ENCODE measurements at places on chromosomes 12 and 14. TPM values are rescaled to one million over a fixed set of nuclear protein-coding genes. Genes with fewer than 3 reads are reported as not detected.

- DNase-seq, result no peak
Measured at GRCh38 chr14:55911776-55912175, 206.4 kb upstream of the PELI2 start.

GRCh38 chr12:113407931-113408600 is 4.4 kb upstream of the SDS start:
- no peak for DNase-seq

DNA sequence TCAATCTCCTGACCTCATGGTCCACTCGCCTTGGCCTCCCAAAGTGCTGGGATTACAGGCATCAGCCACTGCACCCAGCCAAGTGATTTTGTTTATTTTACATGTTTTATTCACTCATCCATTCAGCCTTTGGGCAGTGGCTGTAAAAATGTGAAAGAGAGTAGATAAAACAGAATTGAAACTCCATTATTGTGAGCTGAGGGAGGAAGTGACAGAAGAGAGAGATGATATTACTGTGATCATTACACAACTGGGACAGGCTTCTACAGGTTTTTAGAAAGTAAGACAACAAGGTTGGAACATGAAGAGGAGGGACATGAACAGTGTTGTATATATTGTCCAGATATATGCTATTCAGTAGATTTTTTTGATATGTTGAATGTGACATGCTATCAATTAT is 25.0 kb downstream of the CREBL2 start:
- no peak for DNase-seq

DNA sequence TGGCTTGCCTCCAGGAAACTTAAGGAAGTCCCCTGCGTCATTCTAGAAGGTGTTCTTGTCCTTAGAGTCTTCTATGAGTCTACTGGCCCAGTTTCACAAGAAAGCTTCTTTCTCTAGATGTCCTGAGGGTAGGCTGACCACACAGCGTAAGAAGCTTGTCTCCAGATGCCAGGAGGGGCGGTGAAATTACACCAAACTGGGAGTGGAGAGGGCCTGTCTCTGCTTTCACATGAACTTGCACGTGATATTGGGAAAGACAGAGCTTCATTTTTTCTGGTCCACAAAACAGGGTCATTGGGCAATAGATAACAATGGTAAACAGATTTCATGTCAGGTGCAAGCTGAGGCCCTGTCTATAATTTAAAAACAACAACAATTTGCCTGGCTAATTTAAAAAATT is 85.7 kb upstream of the TBX3 start:
- no peak for DNase-seq

DNA sequence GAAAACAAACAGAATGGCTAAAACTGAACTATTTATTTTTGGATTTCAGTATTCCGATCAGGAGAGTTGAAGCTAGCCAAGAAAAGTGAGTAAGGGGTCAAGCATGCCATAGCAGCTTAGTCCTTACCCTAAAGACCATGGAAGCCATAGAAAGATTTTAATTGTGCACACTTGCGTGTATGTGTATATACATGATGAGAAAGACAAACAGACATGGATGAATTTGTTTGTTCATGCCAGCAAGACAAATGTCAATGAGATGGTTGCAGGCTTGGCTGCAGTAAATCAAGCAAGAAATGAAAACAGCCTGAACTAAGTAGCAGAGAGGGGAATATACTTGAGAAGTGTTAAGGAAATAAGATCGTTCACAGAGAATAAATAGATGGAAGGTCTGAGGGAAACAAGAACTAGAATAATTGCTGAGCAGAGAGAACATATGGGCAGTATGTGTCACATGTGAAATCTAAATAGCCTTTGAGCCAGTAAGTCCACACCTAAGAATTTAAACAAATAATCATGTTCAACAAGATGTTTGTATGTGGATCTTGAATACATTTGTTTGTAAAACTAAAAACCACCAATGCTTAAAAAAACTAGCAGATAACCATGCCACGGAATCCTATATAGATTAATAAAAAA is 14.8 kb downstream of the SNW1 start:
- no peak for DNase-seq

The NPC2 gene
- 290 TPM for total RNA-seq

DNA sequence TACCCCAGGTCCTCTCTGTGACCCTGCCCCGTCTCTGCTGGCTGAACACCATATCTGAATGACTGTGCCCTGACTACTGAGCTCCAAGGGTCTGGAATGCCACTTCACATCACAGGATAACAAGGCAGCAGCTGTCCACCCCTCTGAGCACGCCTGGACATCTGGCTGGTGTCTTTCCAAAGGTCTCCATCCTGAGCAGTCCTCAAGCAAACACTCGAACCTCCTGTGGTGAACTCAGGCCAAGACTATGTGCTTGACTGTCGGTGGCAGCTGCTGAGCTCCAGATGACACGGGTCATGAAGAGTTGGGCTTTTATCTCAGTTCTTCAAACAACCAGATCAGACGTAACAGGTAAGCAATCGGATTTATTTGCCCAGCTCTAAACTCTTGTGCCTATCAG is 117.2 kb upstream of the BCL2L14 start:
- DNase-seq, result no peak

DNA sequence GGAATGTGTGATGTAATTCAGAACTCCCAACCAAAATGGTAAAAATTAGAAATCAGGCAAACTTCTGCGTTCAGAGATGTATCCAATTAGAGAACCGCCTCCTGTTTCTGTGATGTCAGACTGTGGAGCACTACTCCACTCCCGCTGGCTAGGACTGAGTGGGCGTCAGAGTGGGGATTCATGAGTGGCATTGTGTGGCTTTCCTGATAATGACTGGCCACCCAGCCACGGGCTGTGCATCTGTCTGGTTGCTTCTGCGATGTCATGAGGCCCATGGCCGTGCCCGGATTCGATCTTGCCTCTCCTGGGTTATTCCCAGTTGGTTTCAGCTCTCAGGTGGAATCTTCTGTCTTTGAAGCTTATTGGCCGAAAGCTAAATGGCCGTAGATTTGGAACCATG is 87.1 kb upstream of the KCNA1 start:
- DNase-seq, result no peak

DNA sequence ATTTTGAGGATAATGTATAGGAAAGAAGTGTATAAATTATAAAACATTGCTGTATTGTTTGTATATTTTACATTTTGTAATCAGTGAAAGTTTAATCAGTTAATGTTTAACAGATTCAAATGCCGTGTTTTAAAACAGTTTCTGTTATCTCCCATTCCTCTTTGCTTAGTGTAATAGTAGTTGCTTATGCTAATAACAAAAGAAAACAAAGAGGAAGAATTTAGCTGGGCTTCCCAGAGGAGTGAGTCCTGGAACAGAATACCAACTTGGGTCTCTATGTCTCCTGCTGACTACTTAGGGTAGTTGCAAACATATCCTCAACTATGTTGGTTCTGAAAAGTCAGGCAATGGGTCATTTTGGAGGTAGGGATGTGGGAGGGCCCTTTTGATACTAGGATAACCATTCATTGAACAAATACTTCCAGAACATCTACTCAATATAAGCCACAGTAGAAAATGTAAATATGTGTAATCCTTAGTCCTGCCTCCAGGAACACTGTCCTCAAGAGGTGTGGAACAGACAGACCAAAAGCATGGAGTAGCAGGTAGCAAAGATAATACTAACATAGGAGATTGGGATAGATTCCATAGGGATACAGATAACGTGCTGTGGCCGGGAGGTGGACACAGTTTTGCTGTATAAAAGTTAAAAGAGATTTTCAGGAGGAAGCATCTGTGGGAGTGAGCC is 36.1 kb upstream of the EVL start:
- DNase-seq, result no peak

- DNase-seq, result no peak
Measured at GRCh38 chr14:69716478-69717187, 50.3 kb upstream of the SRSF5 start.

The ZFP36L1 gene
- 477 TPM for total RNA-seq

The LMNTD1 gene
- not detected for total RNA-seq

The SMOC1 gene
- total RNA-seq, result 0.93 TPM

The SLC16A7 gene
- total RNA-seq, result 91.9 TPM

GRCh38 chr12:107344035-107344808 is 250.9 kb upstream of the CRY1 start:
- DNase-seq, result no peak

- no peak for DNase-seq
Measured at GRCh38 chr12:9792185-9792900, 31.6 kb upstream of the CD69 start.

The SERPINA10 gene
- not detected for total RNA-seq

DNA sequence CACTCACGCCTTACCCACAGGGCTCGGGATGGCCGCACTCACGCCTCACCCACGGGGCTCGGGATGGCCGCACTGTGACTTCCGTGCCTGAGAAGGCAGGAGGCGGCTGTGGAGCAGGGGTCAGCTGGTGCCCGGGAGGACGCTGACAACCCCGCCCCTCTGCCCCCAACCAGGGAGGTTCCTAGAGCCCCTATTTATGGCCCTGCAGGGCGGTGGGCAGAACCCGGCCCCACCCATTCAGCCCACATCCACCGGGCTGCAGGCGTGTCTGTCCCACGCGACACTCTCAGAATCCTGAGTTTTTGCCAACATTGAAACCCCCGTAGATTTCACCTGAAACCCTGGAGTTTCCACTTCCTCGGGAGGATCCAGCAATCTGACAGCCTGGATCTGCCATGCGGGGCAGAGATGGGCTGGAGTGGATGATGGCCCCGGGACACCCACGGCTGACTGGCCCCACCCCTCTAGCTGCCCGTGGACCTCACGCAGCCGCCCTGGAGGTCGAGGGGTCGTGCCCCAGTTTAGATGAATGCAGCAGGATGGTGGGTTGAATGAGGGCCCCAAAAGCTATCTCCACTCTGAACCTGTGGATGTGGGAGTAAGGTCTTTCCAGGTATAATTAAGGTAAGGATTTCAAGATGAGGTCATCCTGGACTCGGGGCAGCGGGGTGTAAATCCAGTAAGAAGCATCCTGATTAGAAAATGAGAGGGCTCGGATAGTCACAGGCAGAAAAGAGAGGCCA is 20.4 kb downstream of the GALNT9 start:
- no peak for DNase-seq
